Activated CD8-positive, alpha-beta memory T cell treated with anti-CD3 and anti-CD28 coated beads for 1 hour (primary cell): ENCODE measurements at places on chromosomes 5 and 9.

- no peak for DNase-seq
Measured at GRCh38 chr5:143192191-143192900, 211.1 kb downstream of the NR3C1 start.

DNA sequence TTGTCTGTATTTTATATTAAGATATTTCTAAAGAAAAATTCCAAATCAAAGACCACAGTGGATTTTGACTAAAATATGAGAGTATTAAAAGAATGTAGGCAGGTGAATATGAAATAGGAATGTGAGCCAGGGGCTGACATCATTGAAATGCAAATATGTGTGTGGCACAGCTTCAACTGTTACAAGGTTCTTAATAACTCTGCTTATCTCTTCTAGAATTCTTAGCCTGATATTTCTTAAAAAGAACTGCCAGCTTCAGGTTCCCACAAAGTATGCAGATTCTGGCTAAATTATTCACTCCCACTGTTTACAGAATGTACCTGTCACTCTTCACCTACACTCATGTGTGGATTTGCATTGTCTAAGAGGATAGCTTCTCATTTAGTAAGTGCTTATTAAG lies 274.4 kb downstream of the DIRAS2 start:
- no peak for DNase-seq

- no peak for DNase-seq
Measured at GRCh38 chr9:130444565-130445221, at the start of gene ASS1. Gene ASS1 (plus strand): TSS chr9:130444961. CDS start chr9:130452229, 7,268 bp downstream.

GRCh38 chr5:31478901-31479300 lies 53.0 kb downstream of the DROSHA start:
- DNase-seq = no peak

DNA sequence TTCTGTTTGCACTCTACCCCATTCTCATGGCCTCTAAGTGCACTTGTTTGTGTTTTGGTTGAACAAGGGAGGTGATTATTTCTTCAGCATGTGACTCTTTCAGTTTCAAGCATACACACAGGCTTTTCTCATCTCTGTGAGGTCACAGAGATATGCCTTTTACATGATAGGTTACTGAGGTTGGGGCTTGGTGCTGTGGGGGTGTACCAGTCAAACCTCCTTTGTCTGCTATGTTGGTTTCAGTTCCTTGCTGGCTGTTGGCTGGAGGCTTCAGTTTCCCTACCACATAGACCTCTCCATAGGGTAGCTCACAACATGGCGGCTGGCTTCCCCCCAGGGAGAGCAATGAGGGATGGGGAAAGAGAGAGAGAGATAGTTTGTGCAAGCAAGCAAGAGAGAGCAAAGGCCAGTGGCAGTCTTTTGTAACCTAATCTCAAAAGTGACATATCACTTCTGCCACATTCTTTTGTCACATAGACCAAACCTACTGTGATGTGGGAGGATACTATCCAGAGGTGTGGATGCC lies 96.7 kb upstream of the SEMA6A start:
- no peak for DNase-seq

GRCh38 chr5:142810081-142810480 lies 39.9 kb downstream of the ARHGAP26 start:
- no peak for DNase-seq

- no peak for DNase-seq
Measured at GRCh38 chr5:126965487-126965886, 64.9 kb downstream of the MARCHF3 start.

- no peak for DNase-seq
Measured at GRCh38 chr5:352639-353611, 31.4 kb downstream of the AHRR start.

DNA sequence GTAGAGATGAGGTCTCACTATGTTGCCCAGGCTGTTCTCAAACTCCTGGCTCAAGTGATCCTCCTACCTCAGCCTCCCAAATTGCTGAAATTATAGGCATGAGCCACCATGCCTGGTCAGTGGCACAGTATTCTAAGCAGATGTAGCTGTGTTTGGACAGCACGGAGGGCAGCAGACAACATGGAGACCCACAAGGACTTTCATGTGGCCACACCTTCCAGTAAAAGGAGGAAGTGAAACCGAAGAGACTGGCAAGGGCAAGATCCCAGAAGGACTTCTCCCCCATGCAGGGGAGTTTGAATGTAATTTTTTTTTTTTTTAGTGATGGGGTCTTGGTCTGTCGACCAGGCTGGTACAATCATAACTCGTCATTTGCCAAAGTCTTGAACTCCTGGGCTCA lies 172.2 kb downstream of the TRPM3 start:
- no peak for DNase-seq

GRCh38 chr5:10896016-10896415 lies 135.0 kb upstream of the DAP start:
- no peak for DNase-seq

- DNase-seq = no peak
Measured at GRCh38 chr5:100623719-100624118, 88.5 kb downstream of the FAM174A start.
